ENCODE measurements at places on chromosomes 6 and 20.

GRCh38 chr20:3195590-3196237 lies 8.8 kb downstream of the DDRGK1 start:
- DNase-seq, result no peak

DNA sequence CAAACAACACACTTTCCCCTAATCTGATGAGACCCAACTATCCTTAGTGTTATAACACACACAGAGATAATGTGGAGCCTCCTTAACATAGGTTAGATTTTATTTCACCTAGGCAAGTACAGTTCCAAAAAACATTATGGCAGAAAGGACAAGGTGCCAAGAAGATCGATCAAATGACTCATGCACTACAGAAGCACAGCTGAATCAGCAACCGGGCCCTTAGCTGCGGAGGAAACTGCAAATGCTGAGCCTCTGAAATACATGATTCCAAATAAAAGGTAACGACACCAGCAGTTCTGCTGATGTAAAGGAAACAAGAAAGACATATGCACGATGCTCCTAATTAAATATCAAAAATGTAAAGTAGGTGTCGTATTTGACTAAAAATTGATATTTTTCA lies 19.9 kb upstream of the MUC21 start:
- DNase-seq, result no peak

GRCh38 chr20:49187330-49187850 lies 744 bp downstream of the STAU1 start:
- peak; percentile 13 for DNase-seq

- DNase-seq, result no peak
These were observed 70.7 kb upstream of the MLIP start for GRCh38 chr6:54040545-54040944.

DNA sequence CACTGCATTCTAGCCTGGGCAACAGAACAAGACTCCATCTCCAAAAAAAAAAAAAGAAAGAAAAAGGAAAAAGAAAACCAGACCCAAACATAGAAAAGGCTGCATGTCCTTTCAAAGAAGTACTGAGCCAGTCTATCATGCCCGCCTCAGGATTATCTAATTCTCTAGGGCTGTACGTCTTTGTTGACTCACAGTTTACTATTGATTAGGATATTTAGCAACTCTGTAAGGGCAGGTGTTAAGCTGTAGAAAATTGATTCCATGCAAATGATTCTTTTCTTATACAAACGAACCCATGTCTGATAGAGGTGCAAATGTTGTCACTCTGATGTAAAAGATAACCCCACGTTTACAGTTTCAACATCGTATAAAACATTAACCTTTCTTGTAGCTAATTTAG lies 209.0 kb downstream of the TTLL2 start:
- DNase-seq, result no peak

- no peak for DNase-seq
These were observed 25.1 kb upstream of the CDH22 start for GRCh38 chr20:46333161-46333991.

- DNase-seq, result no peak
These were observed 2.4 kb downstream of the LRRN4 start for GRCh38 chr20:6051505-6051904.

DNA sequence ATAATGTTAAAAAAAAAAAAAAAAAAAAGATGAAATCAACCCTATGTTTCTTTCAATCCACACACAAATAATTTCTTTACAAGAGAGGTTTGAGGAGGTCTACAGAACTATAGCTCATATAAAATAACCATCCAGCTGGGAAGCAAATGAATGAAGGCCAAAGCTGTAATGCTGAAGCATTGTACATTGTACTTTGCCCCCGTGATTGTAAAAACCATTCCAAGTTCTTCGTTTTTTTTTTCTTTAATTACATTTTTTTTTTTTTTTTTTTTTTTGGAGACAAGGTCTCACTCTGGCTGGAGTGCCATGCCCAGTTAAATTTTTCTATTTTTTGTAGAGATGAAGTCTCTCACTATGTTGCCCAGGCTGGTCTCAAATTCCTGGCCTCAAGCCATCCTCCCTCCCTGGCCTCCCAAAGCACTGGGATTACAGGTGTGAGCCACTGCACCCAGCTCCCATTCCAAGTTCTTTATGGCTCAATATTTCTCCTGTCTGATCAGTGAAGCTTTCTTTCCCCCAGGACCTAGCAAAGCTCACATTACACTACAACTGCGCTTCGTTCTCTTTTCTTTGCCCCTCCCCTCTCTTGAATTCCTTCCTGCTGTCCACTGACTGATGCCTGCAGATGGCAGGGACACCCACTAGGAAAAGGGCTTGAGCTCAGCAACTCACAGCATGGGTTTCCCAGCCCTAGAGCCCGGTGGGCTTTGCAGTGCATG lies 53.0 kb upstream of the NOP56 start:
- DNase-seq, result no peak

GRCh38 chr20:32945710-32946221 lies 58.5 kb downstream of the SUN5 start:
- DNase-seq, result no peak

DNA sequence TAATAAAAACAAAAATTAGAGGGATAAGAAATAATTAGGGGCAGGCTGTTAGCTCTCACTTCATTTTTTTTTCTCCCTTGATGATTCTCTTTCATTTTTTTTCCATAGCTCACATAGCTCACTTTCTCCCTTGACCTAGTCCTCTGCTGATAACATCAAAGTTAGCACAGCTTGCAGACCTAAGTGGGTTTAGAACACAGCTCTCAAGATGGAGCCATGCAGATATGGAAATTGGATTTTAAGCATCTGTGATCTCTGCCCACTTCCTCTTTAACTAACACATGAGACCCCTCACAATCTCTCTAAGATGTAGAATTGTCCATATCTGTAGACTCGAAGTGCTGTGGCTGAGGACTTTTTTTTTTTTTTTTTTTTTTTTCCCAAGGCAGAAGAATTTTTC lies 257.1 kb downstream of the SOX4 start:
- DNase-seq, result no peak

- DNase-seq, result no peak
These were observed 628.2 kb downstream of the COL12A1 start for GRCh38 chr6:74577619-74578018.

DNA sequence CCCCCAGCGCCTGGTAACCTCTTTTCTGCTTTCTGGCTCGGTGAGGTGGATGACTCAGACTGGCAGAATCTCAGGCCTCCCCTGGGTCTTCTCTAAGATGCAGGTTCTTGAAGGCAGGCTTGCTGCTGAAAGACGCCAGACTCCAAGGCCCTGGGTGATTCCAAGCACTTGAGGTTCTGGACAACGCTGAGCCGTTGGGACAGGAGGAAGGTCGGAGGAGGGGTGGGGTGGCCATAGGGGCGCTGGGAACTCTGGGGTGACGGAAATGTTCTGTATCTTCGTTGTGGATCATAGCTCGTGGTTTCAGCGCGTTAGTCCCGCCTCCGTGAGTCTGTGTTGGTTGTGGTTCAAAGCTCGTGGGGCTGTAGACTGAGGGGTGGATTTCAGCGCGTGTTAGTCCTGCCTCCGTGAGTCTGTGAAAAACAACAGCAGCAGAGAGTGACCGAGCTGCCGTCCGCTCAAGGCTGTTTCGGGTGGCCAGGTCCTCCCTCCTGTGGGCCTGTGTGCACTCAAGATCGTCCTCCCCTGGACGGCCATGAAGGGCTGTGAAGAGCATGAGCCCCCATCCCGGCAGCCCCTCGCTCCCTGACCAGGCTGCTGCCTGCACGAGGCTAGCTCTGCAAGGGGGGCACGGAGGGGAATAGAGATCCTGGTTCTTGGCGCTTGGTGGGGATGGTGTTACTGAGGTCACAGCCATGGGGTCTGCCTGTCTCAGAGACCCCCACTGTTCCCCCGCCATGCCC lies 7.7 kb downstream of the NTSR1 start:
- DNase-seq, result no peak

- no peak for DNase-seq
These were observed 344.7 kb downstream of the CDC5L start for GRCh38 chr6:44732243-44732642.

DNA sequence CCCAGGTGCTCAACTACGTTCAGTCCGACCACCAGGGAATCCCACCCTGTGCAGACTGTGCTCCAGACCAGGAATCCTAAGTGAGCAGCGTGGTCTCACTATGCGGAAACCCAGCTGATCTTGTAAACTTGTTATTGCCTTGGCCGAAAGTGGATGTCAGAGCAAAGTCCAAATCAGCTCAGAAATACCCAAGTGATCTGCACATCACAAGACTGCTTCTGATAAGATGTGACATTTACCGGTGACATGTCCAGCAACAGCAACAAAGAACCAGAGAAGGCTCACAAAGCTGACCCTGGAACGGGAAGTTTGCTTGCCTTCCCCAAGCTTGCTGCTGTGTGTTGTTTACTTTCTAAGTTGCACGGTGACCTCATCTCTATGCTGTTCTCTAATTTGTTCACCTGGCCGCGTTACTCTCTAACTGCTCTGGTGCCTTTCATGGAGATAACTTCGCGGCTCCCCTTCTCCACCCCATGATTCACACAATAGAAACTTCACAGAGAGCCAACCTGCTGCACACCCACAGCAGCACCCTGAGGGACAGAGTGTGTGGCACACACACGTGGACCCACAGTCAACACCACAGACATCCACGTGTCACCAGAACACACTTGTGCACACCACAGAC lies 1.7 kb downstream of the BNIP5 start:
- DNase-seq, result no peak

GRCh38 chr20:44006578-44006977 lies 91.9 kb downstream of the TOX2 start:
- DNase-seq, result no peak

GRCh38 chr6:25173951-25174474 lies 105.2 kb upstream of the CARMIL1 start:
- no peak for DNase-seq

DNA sequence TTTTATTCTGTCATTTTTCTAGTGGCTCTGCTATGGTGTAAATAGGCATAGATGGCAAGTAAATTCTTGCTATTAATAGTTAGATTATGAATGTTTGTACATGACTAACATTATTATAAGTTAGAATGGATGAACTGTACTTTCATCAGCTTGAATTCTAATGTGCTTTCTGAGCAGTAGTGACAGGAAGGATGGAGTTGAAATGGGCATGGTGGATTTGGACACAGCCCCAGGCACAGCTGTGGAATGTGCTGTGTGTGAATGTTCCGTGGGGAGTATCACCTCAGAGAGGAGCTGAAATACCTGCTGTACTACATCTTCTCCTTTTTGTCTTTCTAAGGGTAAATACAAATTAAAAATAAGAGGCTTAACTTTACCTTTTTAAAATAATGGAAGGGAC lies 66.8 kb downstream of the FBXO5 start:
- no peak for DNase-seq

DNA sequence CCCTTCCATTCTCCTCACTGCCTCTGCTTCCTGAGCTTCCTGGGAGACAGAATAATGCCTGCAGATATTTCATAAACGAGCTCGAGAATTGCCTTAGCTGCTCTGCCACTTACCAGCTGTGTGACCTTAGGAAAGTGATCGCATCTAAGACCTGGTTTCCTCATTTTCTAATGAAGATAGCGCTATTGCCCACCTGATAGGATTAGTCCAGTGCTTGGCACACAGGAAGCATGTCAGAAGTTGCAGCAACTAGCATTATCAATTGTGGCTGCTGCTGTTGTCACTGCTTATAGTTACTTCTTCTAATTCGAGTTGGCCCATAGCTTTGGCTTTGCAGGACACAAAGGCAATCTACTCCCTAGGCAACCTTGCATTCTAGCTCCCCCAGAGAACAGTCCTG lies 305.5 kb upstream of the SGK1 start:
- no peak for DNase-seq

GRCh38 chr20:38674092-38674764 lies 50.1 kb upstream of the SLC32A1 start:
- peak; percentile 38 for DNase-seq

DNA sequence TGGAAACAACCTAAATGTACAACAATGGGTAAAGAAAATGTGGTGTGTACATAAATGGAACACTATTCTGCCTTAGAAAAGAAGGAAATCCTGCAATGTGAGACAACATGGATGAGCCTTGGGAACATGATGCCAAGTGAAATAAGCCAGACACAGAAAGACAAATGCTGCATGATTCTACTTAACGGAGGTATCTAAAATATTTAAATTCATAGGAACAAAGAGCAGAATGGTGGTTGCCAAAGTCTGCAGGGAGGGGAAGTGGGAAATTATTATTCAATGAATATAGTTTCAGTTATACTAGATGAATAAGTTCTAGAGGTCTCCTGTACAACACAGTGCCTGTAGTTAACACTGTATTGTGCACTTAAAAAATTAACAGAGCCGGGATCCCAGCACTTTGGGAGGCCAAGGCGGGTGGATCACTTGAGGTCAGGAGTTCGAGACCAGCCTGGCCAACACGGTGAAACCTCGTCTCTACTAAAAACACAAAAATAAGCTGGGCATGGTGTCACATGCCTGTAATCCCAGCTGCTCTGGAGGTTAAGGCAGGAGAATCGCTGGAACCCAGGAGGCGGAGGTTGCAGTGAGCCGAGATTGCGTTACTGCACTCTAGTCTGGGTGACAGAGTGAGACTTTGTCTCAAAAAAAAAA lies 71.4 kb upstream of the SNX9 start:
- DNase-seq, result no peak

- DNase-seq, result no peak
These were observed 64.7 kb downstream of the CCN2 start for GRCh38 chr6:131886517-131886916.

GRCh38 chr6:156269751-156270369 lies 507.3 kb upstream of the ARID1B start:
- DNase-seq, result no peak

DNA sequence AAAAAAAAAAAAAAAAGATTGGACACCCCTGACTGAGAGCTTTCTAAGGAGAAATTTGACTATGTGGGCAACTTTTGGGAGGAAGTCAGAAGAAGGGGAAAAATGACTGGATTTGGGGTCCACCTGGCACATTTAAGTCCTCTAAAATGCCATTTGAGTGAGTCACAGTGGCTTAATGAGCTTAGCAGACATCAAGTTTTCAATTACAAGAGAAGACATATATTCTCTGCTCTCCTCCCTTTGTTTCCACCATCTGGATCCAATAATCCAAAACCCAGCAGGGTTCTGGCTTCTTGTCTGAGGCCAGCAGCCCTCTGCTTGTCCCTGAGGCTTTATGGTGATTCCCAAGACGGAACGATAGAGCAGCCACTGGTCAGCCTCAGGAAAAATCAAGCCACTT lies 6.9 kb downstream of the PI3 start:
- DNase-seq, result no peak

DNA sequence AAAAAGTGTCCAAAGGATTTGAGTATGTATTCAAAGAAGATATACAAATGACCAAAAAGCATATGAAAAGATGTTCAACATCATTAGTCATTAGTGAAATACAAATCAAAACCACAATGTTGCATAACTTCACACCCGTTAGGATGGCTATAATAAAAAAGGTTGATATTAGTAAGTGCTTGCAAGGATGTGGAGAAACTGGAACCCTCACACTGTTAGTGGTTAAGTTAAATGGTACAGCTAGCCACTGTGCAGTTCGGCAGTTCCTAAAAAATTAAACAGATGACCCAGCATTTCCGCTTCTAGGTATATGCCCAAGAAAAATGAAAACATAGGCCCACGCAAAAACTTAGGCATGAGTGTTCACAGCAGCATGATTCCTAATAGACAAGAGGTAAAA lies 38.6 kb downstream of the IBTK start:
- no peak for DNase-seq

- DNase-seq, result no peak
These were observed 419.9 kb downstream of the QKI start for GRCh38 chr6:163834226-163834970.

Measured in activated T-helper 1 cell treated with anti-CD3 and anti-CD28 coated beads, Interleukin-12 subunit alpha, Interleukin-12 subunit beta, Interleukin-2, Interleukin-4 antibody, amounts not matched to agents 30 ng/mL and 10 ng/mL and 1 ng/mL, durations not matched to agents 14 hours and 24 hours and 36 hours (primary cell).